ENCODE measurements at places on chromosomes 3 and 15.

DNA sequence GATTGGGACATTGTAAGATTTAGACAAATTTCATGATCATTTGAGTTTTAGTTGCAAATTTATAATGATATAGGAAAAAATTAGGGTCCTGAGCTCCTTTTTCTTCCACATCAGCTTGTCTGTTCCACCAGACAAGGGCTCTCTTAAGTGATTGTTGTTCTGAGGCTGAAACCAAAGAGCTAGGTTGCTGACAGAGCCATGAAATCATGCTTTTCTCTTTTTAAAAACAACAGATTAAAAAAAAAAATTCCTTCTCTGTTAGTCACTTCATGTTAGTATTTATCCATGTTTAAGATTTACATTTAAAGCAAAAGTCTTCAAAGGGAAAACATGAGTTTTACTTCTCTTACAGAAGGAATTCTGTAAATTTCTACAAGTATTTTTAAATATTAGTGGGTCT, 56.8 kb downstream of the ATP2C1 start:
- no peak for DNase-seq

GRCh38 chr3:187918081-187918644, 172.9 kb upstream of the BCL6 start:
- DNase-seq: no peak

DNA sequence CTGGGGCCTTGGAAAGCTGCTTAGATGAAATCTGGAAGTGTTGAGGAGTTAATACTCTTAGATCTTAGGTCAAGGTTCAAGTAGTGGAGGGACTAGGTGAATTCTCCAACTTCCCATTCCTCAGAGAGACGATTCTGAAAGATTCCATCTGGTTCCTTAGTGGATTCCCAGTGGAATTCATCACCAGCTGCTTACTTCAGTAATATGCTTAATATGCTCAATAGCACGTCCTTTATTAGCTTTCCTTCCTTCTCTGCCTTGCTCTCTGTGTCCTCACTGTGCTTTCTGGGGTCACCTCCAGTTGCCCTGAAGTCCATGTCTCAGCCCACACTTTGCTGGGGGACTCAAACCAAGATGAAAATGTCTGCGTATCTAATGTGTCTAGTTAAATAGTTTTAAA, 31.0 kb downstream of the CEP63 start:
- DNase-seq: no peak

- DNase-seq: no peak
Measured at GRCh38 chr3:180974286-180974685, 15.2 kb downstream of the DNAJC19 start.

GRCh38 chr3:194443901-194444300, 42.9 kb downstream of the ATP13A3 start:
- no peak for DNase-seq

- DNase-seq: no peak
Measured at GRCh38 chr15:86837294-86838061, 757.8 kb downstream of the AGBL1 start.

DNA sequence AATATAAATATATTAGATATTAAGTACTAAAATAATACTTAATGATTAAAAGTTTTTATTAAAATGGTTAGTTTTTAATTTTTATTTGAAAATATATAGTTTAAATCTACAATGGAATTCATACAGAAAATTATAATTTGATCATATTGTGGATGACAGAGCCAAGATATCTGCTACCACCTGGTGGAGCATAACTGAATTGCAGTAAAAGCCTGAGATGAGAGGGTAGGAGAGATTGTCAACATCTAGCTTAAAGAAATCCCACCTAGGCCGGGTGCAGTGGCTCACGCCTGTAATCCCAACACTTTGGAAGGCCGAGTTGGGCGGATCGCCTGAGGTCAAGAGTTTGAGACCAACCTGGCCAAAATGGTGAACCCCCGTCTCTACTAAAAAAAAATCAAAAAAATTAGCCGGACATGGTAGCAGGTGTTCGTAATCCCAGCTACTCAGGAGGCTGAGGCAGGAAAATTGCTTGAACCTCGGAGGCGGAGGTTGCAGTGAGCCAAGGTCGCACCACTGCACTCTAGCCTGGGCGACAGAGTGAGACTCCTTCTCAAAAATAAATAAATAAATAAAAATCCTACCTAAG, 25.1 kb upstream of the CSTA start:
- peak; percentile 53 for DNase-seq

- no peak for DNase-seq
Measured at GRCh38 chr3:131396170-131396569, 14.6 kb downstream of the NUDT16 start.

- no peak for DNase-seq
Measured at GRCh38 chr15:90451053-90451850, 63.2 kb downstream of the IQGAP1 start.

DNA sequence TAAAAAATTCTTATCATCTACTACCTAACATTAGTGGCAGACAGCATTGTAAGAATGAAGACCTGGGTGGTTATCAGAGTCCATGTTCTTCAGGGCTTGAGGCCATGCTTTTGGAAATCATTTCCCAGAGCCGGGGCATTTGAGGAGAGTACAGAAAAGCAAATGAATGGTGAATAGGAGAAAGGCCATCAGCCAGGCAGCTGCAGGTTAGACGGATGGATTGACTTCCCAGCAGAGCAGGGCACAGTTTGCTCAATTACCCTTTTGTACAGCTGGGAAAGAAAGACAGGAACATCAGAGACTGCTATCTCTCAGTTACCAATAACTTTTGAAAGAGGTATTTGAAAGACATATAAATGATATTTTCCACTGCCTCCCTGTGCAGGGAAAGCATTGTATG, 135.6 kb downstream of the ALCAM start:
- DNase-seq: no peak

- no peak for DNase-seq
Measured at GRCh38 chr3:81876826-81877225, 115.4 kb upstream of the GBE1 start.

DNA sequence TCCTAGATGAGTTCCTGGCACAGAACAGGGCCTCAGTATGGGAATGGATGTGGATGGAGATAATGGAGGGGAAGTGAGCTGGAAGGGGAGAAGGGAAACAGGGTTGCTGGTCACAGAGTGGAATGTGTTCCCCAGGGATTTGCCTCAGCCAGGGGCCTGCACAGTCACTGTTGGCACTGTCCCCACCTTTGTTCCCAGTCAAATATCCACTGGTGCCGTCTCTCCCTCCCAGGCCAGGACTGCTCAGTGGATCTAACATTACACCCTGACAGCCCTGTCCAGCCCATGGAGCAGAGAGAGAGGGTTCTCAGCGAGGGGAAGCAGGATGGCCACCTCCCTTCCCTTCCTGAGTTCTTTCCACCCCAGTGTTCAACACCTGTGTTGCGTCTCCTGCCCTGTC, 1.5 kb upstream of the PPP1R2 start:
- DNase-seq: no peak

- DNase-seq: no peak
Measured at GRCh38 chr3:43214616-43215015, 71.7 kb upstream of the SNRK start.

- DNase-seq: no peak
Measured at GRCh38 chr15:57288926-57289580, 87.3 kb upstream of the CGNL1 start.

- DNase-seq: no peak
Measured at GRCh38 chr3:65953881-65954733, 84.6 kb downstream of the MAGI1 start.

- no peak for DNase-seq
Measured at GRCh38 chr3:133330065-133330464, 69.8 kb upstream of the BFSP2 start.

- no peak for DNase-seq
Measured at GRCh38 chr3:171306631-171307030, 153.6 kb downstream of the TNIK start.

DNA sequence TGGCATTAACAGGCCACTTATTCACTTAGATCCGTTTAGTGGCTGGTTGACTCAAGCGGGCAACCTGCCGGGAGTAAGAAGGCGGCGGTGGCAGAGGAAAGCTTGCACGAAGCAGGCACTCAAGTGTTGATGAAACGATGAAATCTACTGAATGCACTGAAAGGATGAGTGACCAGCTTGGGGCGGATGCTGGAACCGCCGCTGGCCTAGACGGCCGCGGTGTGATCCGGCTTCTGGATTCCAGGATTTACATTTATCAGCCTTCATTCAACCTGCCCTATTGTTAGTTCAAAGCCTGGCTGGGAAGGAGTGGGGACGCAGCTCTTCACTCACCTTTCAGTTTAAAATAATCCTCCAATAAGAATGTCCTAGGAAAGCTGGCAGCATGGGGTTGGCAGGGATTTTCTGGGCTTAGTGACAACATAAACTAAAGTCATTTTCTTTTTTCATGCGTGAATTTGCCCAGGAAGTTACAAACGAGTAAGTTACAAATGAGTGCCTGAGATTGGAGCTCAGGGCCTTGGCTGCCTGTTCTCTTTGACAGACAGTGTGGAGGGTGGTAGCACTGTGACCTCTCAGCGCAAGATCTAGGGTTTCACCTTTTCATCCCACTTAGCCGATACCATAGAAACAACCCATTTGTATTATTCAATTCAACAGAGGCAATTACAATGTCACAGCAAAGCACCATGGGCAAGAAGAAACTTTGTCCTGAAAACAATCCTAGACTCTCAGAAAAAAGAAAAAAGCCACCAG, 1.1 kb upstream of the PLCH1 start:
- peak; percentile 19 for DNase-seq

- no peak for DNase-seq
Measured at GRCh38 chr15:74234598-74234875, 1.6 kb upstream of the CCDC33 start.

DNA sequence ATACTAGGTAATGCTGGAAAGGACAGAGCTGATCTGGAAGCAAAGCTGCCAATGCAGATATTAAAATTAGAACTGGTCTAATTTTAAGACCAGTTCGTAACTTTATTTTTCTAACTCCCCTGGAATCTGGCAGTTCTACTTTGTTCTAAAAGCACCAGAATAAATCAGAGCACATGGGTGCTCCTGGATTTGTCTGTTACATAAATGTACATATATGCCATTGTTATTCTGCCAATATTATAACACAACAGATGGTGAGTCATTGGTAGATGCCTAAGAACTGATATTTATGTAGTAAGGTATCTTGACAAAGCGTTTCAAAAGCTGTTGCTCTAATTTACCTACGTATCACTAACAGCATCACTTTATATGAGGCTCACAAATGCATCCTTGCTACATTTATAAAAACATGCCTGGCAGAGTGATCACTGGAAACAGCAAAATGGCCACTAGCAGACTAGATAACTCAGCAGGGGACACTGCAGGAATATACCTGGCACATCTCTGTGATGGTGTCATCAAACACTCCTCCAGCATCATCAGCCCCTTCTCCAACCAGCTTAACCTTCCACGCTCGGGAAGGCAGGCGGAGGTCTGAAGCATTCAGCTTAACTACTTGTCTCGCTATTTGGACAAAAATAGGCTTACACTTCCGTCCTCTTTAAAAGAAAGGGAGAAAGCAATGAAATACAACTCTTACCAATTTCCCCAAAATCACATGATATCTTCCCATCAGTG, 26.2 kb downstream of the FBXL22 start:
- DNase-seq: no peak

DNA sequence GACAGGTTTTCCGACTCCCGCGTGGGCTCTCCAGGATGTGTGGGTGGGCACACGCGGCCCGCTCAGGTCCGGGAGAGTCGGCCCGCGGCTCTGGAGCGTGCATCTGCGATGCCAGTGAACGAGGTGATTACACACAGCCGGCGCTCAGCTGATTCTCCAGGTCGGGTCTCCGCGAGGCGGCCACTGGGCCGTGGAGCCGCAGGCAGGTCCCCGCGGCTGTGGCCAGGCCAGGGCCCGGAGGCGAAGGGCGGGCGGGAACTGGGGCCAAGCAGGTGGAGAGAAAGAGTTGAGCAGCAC, 13.2 kb downstream of the PAK6 start:
- no peak for DNase-seq

- DNase-seq: peak; percentile 5
Measured at GRCh38 chr3:182533394-182533793, 259.9 kb upstream of the ATP11B start.

- DNase-seq: peak; percentile 63
Measured at GRCh38 chr15:58182460-58183163, 44.4 kb downstream of the AQP9 start.

- DNase-seq: no peak
Measured at GRCh38 chr15:69311319-69311721, 12.6 kb downstream of the PAQR5 start.

DNA sequence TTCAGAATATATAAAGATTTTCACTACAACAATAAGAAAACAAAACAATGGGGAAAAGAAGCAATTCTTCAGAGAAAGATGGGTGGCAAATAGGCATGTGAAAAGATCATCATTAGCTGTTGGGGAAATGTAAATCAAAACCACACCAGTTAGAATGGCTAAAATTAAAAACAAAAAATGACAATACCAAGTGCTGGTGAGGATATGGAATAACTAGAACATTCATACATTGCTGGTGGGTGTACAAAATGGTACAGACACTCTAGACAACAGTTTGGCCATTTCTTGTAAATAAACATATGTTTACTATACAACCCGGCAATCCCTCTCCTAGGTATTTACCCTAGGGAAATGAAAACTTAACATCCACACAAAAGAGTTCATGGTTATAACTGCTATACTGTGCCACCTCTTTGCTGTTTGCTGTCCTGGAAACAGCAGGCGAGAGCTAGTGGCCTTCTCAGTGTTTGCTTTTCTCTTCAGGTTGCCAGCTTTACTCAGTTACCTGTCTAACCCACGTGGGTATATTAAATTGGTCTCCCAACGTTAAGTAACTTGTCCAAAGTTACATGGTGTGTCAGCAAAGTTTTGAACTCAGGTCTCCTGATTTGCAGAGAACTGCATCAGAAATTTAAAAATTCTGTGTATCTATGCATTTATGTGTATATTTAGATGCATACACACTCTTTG, 4.6 kb upstream of the NIT2 start:
- DNase-seq: no peak

DNA sequence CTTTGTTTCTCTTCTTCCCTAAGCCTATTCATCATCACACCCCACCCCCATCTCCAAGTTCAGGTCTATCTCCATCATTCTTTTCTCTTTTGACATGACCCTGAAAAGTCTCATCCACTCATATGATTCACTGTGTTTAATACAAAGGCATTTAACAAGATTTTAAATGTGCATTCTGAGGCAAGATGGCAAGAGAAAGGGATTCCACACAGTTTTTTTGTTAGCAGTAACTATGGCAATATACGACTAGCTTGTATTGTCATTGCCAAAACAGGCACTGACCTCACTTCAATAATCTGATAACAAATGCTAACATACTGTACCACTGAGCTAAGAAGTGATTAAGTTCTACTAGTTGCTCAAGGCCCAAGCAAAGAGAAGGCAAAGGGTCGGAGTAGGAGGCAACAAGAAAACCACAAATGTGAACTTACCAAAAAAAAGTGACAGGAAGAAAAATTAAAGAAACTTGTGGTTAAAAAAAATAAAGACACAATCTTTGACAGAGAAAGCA, 53.2 kb downstream of the FBN1 start:
- DNase-seq: no peak

DNA sequence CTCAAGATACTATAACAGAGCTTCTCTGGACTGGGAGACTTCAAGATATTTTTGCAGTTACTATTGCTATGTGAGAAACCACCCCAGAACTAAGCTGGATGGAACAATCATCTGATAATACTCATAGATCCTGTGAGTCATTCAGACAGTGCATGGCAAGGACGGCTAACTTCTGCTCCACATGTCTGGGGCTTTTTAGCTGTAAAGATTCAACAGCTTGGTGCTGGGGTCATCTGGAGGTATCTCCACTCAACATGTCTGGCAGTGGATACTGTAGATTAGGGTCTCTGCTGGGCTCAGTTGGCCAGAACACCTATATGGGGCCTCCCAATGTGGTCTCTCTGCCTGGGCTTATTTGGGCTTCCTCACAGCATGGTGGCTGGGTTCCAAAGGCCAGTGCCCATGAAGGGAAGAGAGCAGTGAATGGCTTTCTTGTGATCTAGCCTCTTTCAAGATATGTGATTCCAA, 117.3 kb upstream of the SLC7A14 start:
- DNase-seq: no peak

GRCh38 chr3:153626158-153626557, 464.1 kb downstream of the RAP2B start:
- peak; percentile 43 for DNase-seq
